ENCODE measurements at places on chromosomes 4 and X. TPM values are rescaled to one million over a fixed set of nuclear protein-coding genes. Genes with fewer than 3 reads are reported as not detected.

- no peak for DNase-seq
Measured at GRCh38 chr4:7871356-7871755, 68.3 kb downstream of the AFAP1 start.

GRCh38 chr4:41622787-41623186 lies 84.8 kb downstream of the LIMCH1 start:
- DNase-seq: no peak

- DNase-seq: no peak
Measured at GRCh38 chr4:61527888-61528287, 327.8 kb downstream of the ADGRL3 start.

- DNase-seq: no peak
Measured at GRCh38 chr4:110163327-110164069, 34.9 kb downstream of the ELOVL6 start.

- no peak for DNase-seq
Measured at GRCh38 chrX:24956828-24957227, 58.9 kb downstream of the ARX start.

DNA sequence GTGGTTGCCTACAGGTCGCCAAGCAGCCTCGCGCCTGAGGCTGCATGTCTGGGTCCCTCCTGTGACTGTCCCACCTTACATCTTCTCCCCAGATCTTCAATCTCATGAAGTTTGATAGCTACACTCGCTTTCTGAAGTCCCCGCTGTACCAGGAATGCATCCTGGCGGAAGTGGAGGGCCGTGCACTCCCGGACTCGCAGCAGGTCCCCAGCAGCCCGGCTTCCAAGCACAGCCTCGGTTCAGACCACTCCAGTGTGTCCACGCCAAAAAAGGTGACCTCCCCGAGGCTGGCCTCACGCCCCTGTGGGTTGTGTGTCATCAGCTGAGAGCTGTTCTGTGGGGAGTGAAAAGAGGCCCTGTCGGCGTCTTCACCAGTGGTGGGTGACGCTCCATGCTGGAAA lies 24.9 kb upstream of the HGFAC start:
- DNase-seq: no peak

GRCh38 chr4:138751309-138751708 lies 264.3 kb upstream of the NOCT start:
- no peak for DNase-seq

GRCh38 chrX:17380221-17380620 lies 5.2 kb downstream of the NHS start:
- DNase-seq: no peak

- no peak for DNase-seq
Measured at GRCh38 chr4:7768736-7769135, 170.9 kb downstream of the AFAP1 start.

The FAT4 gene
- 5.0 TPM for total RNA-seq

The NLRP2B gene
- not detected for total RNA-seq

The ADGRG4 gene
- total RNA-seq: not detected

The HAND2 gene
- total RNA-seq: not detected
